ENCODE measurements at places on chromosomes 12 and 14.

GRCh38 chr12:11824069-11824468 lies 174.6 kb downstream of the ETV6 start:
- no peak for DNase-seq

- no peak for DNase-seq
Observed at GRCh38 chr14:88521818-88522217, 33.0 kb downstream of the PTPN21 start.

DNA sequence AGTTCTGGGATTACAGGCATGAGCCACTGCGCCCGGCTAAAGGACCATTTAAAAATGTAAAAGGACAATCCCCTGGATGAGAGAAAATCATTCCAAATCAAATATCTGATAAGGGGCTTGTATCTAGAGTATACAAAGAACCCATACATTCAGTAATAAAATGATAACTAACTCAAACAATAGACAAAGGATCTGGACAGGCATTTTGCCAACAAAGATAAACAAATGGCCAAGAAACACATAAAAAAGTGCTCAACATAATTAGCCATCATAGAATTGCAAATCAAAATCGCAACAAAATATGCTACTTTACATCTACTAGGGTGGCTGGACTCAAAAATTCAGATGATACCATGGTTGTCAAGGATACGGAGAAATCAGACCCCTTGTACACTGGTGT lies 8.5 kb upstream of the BICD1 start:
- DNase-seq = no peak

DNA sequence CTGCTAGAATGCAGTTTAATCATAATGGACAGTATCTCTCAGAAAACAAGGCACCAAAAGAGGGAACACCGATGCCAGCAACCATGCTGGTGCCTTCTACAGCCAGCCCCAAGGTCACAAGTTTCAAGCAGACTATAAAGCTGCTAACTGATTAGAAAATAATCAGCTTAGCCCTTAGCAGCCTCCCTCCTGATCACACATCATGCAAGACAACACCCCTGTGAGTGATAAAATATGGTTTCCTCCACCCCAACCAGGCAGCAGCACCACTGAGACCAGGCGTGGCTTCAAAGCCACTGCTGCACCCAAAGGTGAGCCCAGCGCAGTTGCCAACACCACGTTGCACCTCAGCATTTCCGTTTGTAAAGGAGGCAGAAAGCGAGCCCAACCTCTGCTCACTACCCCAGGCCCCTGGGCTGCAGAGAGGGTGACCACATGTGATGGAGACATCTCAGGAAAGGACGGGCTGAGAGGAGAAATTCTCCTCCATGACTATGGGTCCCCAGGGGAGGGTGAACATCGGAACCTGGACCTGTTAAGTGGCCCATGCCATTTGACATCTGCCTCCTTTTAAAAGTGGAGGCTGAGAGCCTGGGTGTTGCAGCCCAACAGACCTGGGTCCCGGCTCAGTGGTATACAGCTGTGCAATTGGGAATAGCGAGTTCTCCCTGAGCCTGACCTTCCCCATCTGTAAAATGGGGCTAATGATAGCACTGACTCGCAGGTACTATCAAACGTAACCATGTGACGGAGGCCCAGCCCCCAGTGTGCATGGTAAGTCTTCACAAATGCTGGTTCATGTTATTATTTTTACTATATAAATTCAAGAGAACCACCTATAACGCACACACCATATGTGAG lies 11.5 kb downstream of the ZFP36L1 start:
- peak; percentile 72 for DNase-seq

GRCh38 chr12:116241157-116241759 lies 36.2 kb downstream of the MED13L start:
- no peak for DNase-seq

DNA sequence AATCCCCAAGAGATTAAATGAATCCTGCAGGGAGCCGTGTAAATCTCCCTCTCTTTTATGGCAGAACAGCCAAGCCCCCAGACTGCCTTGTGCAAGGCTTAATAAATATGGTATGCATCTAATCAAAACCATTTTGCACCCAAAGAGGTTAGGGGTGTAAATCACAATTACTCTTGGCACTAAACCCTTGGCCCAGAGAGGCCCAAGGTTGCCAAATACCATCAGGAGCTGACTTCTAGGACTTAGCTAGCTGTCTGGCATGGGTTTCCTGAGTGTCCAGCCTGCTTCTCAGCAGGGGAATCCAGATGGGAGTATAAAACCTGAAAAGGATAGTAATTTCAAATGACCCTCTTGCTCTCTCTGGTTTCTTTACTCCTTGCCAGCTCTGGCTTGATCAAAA lies 610.4 kb downstream of the MED13L start:
- no peak for DNase-seq

- DNase-seq = no peak
Observed at GRCh38 chr12:1695886-1696670, 5.2 kb downstream of the ADIPOR2 start.

- DNase-seq = no peak
Observed at GRCh38 chr14:36383767-36384431, 63.5 kb upstream of the MBIP start.

DNA sequence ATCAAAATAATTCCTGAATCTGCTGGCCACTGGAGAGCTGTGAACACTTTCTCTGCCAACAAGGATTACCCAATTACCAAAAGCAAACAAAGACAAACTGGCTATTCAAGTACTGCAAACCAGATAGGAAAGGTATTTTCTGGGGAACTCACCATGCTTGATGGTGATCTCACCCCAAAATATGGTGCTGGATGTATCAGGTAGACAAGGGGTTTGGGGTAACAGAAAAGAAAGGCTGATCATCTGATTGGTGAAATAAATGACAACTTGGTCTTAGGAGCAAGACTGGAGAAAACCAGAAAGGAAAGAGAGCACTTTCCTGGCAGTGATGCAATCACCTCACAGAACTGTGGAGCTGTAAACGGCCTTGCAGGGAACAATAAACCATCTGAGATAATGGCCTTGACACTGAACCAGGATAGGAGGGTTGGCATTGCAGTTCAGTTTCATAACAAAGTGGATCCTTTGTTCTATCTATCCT lies 31.0 kb upstream of the NPFF start:
- peak; percentile 70 for DNase-seq

DNA sequence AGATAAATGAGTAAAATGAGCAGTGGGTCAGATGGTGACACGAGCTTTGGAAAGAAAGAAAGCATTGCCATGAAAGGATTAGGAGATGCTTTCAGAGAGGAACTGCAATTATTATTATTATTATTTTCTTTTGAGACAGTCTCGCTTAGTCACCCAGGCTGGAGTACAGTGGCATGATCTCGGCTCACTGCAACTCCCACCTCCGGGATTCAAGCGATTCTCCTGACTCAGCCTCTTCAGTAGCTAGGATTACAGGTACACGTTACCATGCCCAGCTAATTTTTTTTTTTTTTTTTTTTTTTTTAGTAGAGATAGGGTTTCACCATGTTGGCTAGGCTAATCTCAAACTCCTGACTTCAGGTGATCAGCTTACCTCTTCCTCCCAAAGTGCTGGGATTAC lies 77.4 kb downstream of the ST8SIA1 start:
- DNase-seq = no peak

DNA sequence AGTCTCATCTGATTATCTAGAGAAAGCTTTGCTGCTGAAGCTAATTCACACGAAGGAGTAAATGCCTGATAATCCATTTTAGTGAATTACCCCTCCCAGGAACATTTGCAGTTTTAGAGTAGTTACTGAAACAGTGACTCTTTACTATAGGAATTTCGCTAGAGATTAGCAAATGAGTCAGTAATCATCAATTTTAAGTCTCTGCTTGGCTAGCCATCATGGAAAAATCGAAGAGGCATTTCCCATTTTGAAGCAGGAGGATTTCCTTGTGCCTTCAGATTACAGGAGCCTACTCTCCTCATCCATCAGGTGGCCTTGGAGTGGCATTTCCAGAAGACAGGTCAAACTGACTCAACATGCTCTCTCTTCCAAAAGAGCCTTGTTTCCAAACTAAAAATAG lies 154.5 kb downstream of the EGLN3 start:
- no peak for DNase-seq

DNA sequence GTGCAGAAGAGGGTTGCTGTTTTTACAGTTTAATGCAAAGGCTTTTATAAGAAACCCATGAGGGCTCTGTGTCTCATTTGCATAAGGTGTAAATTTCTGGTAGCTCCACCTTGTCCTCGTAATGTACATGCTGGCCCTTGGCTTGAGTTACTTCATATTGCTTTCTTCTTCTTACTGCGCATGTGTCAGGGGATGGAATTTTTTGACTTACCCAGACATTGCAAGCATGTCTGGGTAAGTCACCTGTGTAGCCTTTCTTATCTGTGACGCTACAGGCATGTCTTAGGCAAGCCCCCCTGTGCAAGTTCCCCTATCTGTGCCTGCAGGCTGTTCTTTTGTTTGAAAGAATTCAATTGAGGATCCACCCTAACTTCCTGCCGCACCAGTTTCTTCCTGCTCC lies 274.2 kb downstream of the ETNK1 start:
- no peak for DNase-seq

GRCh38 chr12:113961921-113962710 lies 4.0 kb downstream of the RBM19 start:
- DNase-seq = no peak

- peak; percentile 28 for DNase-seq
Observed at GRCh38 chr12:67826946-67827720, 162.1 kb upstream of the IFNG-AS1 start.

DNA sequence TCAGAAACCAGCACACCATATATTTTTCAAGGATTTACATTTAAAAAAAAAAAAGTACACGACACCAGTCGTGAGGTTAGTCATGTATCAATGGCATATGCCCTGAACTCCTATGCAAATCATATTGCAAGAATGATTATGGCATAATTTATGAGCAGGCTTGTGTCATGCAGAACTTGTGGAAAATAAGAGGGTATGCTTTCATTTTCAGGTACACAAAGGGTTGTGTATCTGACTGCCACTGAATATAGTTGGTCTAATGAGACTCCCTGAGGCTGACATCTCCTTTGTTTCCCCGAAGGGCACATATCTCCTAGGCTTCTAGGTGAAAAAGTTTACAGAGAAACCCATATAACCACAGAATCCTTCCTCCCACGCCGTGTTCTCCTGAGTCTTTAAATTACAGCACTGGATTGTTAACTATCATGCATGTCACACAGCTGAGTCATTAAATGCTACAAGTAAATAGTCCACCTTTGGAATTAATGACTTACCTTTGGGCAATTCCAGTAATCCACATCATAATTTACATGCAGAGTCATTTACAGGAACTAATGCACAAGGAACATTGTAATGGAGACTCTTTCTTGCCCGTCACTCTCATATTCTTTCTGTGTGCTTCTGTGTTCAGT lies 356.7 kb upstream of the DIO2 start:
- DNase-seq = no peak

DNA sequence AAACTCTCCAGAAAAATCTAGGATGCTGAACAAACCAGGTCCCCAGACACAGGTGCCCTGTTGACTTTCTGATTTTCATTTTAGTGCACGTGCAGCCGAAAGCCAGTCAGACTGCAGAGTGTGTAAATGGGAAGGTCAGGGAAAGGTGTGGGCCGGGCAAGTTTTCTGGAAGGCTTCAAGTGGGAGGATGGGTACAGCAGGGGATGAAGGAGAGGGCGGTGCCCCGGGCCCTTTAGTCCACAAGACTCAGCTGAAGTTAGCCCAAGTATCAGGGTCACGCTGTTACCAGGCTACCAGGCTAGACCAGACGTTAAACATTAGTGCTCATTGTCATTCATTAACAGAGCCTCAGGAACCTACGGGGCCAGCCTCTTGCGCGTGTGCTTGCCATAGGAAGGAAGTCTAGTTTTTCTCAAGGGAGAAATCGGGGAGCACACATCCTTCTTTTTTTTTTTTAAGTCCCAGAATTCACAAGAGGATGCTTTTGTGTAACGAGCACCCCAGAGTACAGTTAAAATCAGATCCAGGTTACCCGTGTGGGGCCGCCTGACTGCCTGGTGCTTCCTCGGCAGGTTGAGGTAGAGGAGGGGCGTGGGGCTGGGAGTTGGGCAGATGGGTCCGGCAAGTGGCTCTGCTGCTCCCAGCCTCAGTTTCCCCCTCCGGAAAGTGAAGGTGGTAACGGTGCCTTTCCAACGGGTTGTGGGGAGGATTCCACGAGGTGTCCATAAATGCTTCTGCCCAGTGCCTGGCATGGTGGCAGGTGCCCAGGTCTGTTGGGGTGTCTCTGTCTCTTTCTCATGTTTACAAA lies 19.1 kb downstream of the BCL7A start:
- DNase-seq = peak; percentile 86

- DNase-seq = no peak
Observed at GRCh38 chr14:100891501-100892445, 11.7 kb downstream of the RTL1 start.

- no peak for DNase-seq
Observed at GRCh38 chr12:94098466-94098865, 49.9 kb upstream of the PLXNC1 start.

DNA sequence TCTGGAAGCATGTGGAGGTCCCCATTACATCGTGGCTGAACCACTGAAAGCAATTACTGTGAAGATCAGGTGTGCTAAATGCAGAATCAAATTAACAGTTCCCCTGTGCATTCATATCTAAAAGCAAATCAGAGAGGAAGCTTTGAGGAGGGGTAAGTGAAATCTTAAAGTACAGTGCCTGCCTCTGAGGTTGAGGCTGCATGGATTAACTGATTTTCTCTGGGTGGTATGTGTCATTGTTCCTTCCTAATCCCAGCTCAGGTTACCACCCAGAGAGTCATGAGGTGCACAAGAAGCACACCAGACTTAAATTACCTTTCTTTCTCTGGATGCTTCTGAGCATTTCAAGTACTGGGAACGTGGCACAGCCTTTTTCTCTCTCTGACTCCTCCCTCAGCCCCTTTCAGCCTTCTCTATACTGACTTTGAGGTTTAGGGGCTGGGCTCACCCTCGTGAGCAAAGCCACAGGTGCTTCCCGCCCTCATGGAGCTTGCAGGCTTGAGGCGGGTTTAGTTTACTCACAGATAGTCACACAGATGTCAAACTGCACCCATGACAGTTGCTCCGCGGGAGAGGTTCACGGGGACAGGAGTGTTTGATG lies 237.6 kb upstream of the CRY1 start:
- no peak for DNase-seq

DNA sequence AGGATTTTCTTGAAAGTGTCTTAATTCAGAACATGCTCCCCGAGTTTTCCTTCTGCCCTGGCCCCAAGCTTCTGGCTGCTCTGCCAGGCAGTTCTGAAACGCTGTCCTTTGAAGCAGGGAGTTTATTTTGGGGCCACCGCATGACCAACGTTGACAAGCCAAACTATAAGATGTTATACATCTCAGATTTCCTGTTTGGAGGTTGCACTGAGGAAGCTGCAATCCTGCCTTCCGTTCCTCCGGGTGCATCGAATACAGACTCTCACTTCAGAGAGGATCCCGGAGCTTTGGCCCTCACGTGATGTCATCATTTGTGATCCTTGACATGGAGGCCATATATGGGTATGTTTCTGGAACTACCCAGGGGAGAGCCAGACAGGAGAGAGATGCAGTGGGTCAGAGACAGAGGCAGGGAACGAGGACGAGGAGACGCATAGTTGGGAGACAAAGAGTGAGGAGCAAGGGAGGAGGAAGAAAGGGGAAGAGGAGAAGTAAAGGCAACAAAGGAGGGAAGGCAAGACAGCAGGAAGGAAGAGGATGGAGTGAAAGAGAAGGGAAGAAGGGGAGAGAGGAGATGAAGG lies at the start of gene ASB2:
TSS of gene ASB2 (minus strand) at position 94 of the 581 bp plus-strand sequence. CDS start 12,031 bp downstream, outside the sequence.
- DNase-seq = no peak

- no peak for DNase-seq
Observed at GRCh38 chr12:68319988-68320623, 12.1 kb downstream of the MDM1 start.

GRCh38 chr12:104000807-104001434 lies 35.2 kb downstream of the TDG start:
- DNase-seq = no peak

- DNase-seq = no peak
Observed at GRCh38 chr14:53766601-53767000, 190.0 kb downstream of the BMP4 start.
